Glomerular endothelial cell (primary cell): ENCODE measurements at places on chromosomes 5 and 9. TPM values are rescaled to one million over a fixed set of nuclear protein-coding genes. Genes with fewer than 3 reads are reported as not detected.

GRCh38 chr5:660491-661030 is 32.6 kb downstream of the TPPP start:
- no peak for DNase-seq

- no peak for DNase-seq
Observed at GRCh38 chr9:135989722-135990467, 28.7 kb upstream of the UBAC1 start.

GRCh38 chr9:91845879-91846278 is 104.1 kb downstream of the ROR2 start:
- no peak for DNase-seq

- DNase-seq: no peak
Observed at GRCh38 chr5:137279521-137280231, 219.4 kb downstream of the SPOCK1 start.

GRCh38 chr5:81530919-81531318 is 137.0 kb upstream of the ACOT12 start:
- DNase-seq: no peak

DNA sequence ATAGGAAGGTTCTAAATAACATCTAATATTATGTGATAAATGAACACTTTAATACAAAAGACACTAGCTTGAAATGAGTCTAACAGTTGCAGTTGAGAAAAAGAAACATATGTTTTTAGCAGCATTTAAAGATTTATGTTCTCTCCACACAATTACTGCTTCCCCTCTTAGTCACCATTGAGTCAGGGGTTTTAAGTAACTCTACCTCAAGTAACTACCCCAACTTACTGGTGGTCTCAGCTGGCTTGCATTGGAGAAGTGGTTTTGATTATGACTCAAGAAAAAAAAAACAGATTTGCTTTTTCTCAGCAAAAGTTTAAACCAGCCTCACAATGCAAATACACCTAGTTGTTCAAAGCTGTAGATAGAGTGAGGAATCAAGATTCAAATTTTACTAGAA is 1216.5 kb upstream of the CDH9 start:
- DNase-seq: no peak

DNA sequence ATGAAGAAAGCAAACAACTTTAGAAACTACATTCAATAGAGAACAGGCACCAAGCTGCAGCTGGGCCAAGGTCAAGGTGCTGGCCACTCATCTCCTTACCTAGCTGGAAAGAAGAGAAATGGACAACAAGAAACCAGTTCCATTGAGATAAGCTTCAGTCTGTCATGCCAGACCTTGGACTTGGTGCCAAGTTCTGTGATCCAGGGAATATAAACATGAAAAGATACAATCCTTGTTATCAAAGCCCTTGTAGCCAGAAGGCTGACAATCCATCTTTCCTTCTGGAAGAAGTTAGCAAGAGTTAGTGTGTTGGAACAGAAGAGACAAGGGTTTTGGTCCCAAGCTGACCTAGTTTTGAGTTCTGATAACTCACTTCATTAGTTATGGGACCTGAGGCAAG is 227.5 kb downstream of the ACTL7B start:
- no peak for DNase-seq

- no peak for DNase-seq
Observed at GRCh38 chr5:117131048-117131679, 556.5 kb upstream of the SEMA6A start.

Gene LCN9
- not detected in 2 replicates for total RNA-seq

Gene PCDHGA3
- total RNA-seq: 1.6 and 4.0 TPM in 2 replicates

Gene ORM2
- total RNA-seq: not detected in 2 replicates

Gene IFNA5
- not detected in 2 replicates for total RNA-seq

Gene ZFP2
- 0.39 and 0.82 TPM in 2 replicates for total RNA-seq

Gene SLC36A3
- not detected in 2 replicates for total RNA-seq

Gene IGIP
- 3.0 and 3.7 TPM in 2 replicates for total RNA-seq

Gene SPAG8
- total RNA-seq: 0.53 TPM in 1 of 2 replicates, not detected in the other

Gene C1QTNF2
- 0.06 and 0.29 TPM in 2 replicates for total RNA-seq

Gene AGXT2
- total RNA-seq: not detected in 2 replicates

Gene SLC6A18
- not detected in 2 replicates for total RNA-seq
